ENCODE measurements at places on chromosomes 12 and 14.

GRCh38 chr14:68230950-68231717 lies 411.6 kb downstream of the RAD51B start:
- no peak for DNase-seq
- H3K27ac ChIP-seq = no peak overlapping the region
- H3K36me3 ChIP-seq = no peaks in the 10 kb centered on the region
- peaks cover 7% of the 10 kb centered on the region for H3K4me1 ChIP-seq
- H3K27me3 ChIP-seq = no peaks in the 10 kb centered on the region
- H3K4me3 ChIP-seq = no peak overlapping the region

DNA sequence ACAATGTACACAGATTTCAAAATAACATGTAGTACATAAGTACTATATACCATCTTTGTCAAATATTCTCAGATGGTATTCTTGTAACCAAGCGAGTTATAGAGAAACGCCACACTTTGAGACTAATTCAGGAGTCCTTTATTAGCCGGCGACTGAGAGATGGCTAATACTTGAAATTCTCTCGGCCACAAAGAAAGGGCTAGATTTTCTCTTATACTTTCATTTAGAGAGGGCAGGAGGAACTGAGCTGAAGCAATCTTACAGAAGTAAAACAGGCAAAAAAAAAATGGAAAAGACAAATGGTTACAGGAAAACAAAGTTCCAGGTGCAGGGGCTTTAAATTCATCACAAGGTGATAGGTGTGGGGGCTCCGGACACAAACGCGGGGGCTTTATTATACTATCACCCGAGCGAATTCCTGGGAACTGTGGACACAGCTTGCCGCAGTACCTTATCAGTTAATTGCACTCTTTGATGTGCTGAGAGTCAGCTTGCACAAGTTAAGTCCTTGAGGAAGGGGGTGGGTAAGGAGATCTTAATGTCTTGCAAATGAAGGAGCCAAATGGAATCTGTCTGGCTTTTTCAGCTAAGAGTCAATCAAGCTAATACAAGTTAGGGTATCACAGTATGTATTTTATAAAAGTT lies 382.3 kb downstream of the KCNH5 start:
- no peak overlapping the region for H3K4me3 ChIP-seq
- no peaks in the 10 kb centered on the region for H3K36me3 ChIP-seq
- H3K4me1 ChIP-seq = no peaks in the 10 kb centered on the region
- DNase-seq = no peak

DNA sequence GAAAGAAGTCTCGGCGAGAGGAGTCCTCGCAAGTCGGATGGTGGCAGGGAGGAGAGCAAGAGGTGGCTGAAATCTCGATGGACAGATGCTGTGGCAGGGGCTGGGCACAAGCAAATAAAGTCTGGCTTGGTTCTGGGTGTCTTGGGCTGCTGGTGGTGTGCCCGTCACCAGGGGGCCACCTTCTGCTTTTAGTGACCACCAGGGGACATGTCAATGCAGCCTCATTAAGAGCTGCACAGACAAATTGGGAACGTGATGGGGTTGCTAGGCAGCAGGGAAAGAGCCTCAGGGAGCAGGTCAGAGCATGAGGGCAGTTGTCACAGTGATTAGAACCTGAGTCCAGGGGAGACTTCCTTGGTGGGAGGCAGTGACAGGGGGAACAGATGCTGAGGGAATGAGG lies 44.0 kb downstream of the LRRC74A start:
- no peaks in the 10 kb centered on the region for H3K36me3 ChIP-seq
- H3K27ac ChIP-seq = no peak overlapping the region
- no peaks in the 10 kb centered on the region for H3K4me1 ChIP-seq
- H3K4me3 ChIP-seq = no peak overlapping the region
- no peak for DNase-seq

- no peaks in the 10 kb centered on the region for H3K4me1 ChIP-seq
- H3K27ac ChIP-seq = no peak overlapping the region
Observed at GRCh38 chr12:2138871-2139308, 86.1 kb downstream of the CACNA1C start.

GRCh38 chr12:113468365-113469223 lies 3.1 kb downstream of the LHX5 start:
- H3K4me1 ChIP-seq = no peaks in the 10 kb centered on the region
- no peaks in the 10 kb centered on the region for H3K36me3 ChIP-seq
- no peak overlapping the region for H3K27ac ChIP-seq
- no peak for DNase-seq

DNA sequence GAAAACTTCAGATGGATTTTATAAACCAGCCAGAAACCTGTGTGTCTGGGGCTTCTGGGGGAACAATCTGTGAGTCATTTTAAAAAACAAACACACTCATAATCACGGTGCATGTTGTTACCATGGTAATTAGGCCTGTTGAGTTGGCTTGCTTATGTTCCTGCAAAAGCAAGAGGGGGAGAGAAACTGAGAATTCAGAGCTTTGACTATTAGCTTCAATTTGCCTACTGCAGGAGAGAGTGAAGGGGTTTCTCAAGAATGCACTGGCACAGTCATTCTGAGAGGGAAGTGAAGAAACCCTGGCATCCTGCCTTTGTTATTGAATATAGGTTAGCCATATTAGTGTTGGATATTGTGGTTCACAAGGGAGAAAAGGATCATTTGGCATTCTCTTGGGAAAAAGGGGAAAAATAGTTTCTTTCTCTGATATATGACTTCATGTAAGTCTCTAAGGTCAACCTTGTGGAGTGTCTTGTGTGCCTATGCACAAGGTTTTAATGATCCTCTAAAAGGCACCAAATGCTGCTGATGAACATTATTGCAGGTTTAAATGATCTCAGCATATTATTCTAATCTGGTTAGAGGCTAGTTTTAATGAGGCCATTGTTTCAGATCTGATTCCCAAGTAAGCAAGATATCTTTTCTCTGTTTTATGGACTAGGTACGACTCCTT lies 12.9 kb downstream of the GNG2 start:
- no peaks in the 10 kb centered on the region for H3K27me3 ChIP-seq
- H3K36me3 ChIP-seq = no peaks in the 10 kb centered on the region
- H3K4me1 ChIP-seq = no peaks in the 10 kb centered on the region
- H3K4me3 ChIP-seq = no peak overlapping the region

DNA sequence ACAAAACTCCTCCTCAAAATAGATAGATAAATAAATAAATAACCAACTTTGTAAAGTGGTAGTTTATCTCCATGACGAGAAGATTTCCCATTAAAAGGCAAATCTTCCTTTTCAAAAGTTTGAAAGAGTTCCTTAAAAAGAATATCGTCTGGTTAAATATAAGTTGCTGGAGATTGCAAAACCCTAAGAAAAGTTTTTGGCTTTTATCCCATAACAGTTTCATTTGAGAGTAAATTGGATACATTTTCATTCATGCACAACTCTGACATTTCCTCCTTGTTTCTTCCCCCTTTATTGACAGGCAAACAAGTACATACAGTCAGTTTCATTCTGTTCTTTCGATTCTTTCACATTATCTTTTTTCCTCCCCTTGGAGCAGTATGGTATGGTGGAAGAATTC lies 45.4 kb upstream of the BTG1 start:
- peak overlapping the region; percentile 21 for H3K4me3 ChIP-seq
- no peak for DNase-seq
- H3K27me3 ChIP-seq = no peaks in the 10 kb centered on the region
- peak overlapping the region; percentile 5 for H3K27ac ChIP-seq

GRCh38 chr12:53047221-53048032 lies 2.4 kb upstream of the TNS2 start:
- H3K27ac ChIP-seq = no peak overlapping the region
- H3K4me3 ChIP-seq = peak overlapping the region; percentile 20
- no peaks in the 10 kb centered on the region for H3K36me3 ChIP-seq
- peaks cover 6% of the 10 kb centered on the region for H3K27me3 ChIP-seq
- peak; percentile 63 for DNase-seq

DNA sequence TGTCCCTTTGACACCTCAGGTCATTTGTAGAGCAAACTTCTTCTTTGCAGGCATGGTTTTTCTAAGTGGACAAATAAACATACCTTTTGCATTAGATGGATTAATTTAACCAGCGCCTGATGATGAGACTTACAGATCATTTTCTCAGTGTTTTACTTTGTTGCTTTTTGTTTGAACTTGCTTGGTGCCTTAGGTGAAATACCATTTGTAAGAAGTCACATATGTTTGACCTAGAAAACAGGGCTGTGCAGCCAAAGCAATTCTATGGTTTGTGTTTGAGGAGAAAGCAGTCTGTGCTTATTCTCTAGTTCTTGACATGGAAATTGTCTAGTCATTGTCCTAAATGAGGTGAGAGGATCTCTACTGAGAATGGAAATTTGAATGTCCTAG lies 111.1 kb downstream of the DIP2B start:
- no peak overlapping the region for H3K4me3 ChIP-seq
- H3K36me3 ChIP-seq = no peaks in the 10 kb centered on the region

DNA sequence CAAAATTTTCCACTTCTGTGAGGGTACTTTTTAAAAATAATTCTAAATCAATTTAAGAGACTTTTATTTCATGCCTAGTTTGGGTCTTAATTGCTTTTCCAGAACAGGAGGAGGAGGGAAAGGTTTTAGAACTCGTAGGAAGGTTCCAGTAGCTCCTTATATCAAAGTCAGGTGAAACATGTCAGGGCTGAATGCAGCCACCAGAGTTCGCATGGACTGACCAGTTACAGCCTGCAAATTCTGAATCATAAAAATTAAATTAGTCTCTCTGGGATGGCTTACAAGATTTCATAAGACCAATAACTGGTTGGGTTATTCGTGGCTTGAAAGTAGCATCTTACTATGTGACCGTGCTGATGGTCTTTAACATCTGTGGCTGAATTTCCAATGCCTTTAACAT lies 397 bp downstream of the BDKRB1 start:
- H3K36me3 ChIP-seq = no peaks in the 10 kb centered on the region
- no peak overlapping the region for H3K27ac ChIP-seq
- no peak overlapping the region for H3K4me3 ChIP-seq
- DNase-seq = no peak

DNA sequence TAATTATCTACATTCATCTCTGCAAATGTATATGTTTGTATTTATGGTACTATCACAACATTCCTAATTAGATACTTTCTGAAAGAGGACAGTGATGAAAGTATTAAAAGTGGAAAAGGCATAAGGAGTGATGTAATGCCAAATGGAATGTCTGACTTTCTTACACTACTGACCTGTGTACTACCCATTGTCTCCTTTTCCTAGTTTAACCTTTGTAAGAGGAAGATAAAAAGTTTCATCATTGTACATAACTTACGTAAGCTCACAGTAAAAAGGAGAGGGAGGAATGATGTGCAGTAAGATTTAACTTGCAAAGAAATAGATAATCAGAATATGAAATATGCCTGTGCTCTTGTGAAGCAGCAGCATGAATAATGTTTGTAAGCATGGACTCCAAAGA lies 55.9 kb downstream of the SOX5 start:
- no peaks in the 10 kb centered on the region for H3K4me1 ChIP-seq
- H3K36me3 ChIP-seq = no peaks in the 10 kb centered on the region
- no peak overlapping the region for H3K27ac ChIP-seq
- H3K27me3 ChIP-seq = no peaks in the 10 kb centered on the region
- no peak for DNase-seq

DNA sequence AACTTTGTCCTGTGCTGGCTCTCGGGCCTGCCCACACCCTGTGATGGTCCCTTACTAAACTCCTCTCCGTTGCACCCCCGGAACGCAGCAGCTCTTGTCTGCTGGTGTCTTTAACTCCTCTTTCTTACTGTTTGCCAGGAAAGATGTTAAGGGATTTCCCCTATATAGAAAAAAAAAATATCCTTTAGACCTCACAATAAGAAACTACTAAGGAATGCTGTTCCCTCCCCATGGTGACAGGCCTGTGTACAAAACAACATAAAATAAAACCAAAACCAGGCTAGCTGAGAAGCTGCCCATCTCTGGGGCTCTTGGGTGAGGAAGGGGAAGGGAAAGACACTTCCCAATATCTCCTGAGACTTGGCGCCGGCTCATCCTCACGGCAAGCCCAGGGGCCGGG lies 95.4 kb downstream of the CHGA start:
- no peaks in the 10 kb centered on the region for H3K36me3 ChIP-seq
- no peaks in the 10 kb centered on the region for H3K27me3 ChIP-seq
- no peaks in the 10 kb centered on the region for H3K4me1 ChIP-seq
- no peak overlapping the region for H3K27ac ChIP-seq
- no peak for DNase-seq

GRCh38 chr12:90335566-90335965 lies 619.4 kb downstream of the CCER1 start:
- no peak overlapping the region for H3K27ac ChIP-seq
- no peaks in the 10 kb centered on the region for H3K4me1 ChIP-seq
- no peaks in the 10 kb centered on the region for H3K36me3 ChIP-seq

- no peak overlapping the region for H3K27ac ChIP-seq
- H3K4me1 ChIP-seq = no peaks in the 10 kb centered on the region
- no peak for DNase-seq
- H3K4me3 ChIP-seq = no peak overlapping the region
- H3K27me3 ChIP-seq = no peaks in the 10 kb centered on the region
- no peaks in the 10 kb centered on the region for H3K36me3 ChIP-seq
Observed at GRCh38 chr14:67952786-67953185, 133.2 kb downstream of the RAD51B start.

GRCh38 chr14:58138714-58139482 lies 13.1 kb downstream of the ARMH4 start:
- no peaks in the 10 kb centered on the region for H3K36me3 ChIP-seq
- DNase-seq = no peak
- no peak overlapping the region for H3K27ac ChIP-seq
- H3K4me1 ChIP-seq = no peaks in the 10 kb centered on the region
- H3K27me3 ChIP-seq = no peaks in the 10 kb centered on the region

DNA sequence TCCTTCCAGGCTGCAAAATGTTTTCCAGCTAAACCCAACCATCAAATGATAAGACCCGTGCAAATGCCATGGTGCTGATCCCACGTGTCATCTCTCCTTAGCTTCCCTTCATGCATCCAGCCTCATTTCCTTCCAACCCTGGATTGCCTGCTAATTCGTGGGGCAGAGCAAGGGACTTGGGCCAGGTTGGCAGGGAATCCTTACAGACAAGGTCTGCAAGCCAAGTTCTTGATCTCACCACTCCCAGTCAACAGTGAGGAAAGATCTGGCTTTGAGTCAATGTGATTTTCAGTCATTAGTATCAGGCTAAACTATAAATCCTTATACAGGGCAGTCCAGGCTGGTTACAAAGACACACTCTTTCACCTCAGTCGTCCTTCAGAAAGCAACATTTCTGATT lies 150.9 kb downstream of the ANO2 start:
- DNase-seq = no peak
- H3K4me3 ChIP-seq = no peak overlapping the region
- H3K36me3 ChIP-seq = no peaks in the 10 kb centered on the region
- H3K27me3 ChIP-seq = no peaks in the 10 kb centered on the region
- no peak overlapping the region for H3K27ac ChIP-seq
- no peaks in the 10 kb centered on the region for H3K4me1 ChIP-seq

DNA sequence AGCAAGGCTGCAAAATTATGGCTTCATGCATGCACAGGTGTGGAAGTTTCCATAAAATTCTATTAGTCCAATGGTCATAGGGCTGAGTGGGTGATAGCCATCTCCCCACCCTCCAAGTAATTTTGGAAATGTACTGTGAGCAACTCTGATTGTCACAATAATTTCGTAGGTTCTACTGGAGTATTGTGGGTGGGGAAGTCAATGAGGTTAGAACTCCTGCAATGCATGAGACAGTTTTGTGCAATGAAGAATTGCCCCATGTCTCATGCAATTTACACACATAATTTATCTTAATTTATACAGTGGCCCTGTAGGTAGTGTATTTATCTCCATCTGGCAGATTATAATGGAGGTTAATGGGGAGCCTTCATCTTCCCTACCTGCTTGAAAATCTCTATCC lies 20.5 kb downstream of the IFNG start:
- no peaks in the 10 kb centered on the region for H3K27me3 ChIP-seq
- no peak overlapping the region for H3K4me3 ChIP-seq
- no peak overlapping the region for H3K27ac ChIP-seq

GRCh38 chr12:52037248-52037861 lies 13.9 kb upstream of the NR4A1 start:
- no peaks in the 10 kb centered on the region for H3K36me3 ChIP-seq
- H3K4me3 ChIP-seq = peak overlapping the region; percentile 73
- no peak for DNase-seq
- peaks cover 13% of the 10 kb centered on the region for H3K27me3 ChIP-seq
- H3K27ac ChIP-seq = peak overlapping the region; percentile 28

Measured in MM.1S (cell line).